Ascending aorta (tissue), 2 donors: ENCODE measurements at places on chromosomes 13 and 19. TPM values are rescaled to one million over a fixed set of nuclear protein-coding genes. Genes with fewer than 3 reads are reported as not detected.

The MAG gene
- total RNA-seq, result not detected

The SIGLEC5 gene
- not detected for total RNA-seq

The MICOS13 gene
- total RNA-seq, result 75.6 TPM

The CD22 gene
- total RNA-seq, result 0.75 TPM

DNA sequence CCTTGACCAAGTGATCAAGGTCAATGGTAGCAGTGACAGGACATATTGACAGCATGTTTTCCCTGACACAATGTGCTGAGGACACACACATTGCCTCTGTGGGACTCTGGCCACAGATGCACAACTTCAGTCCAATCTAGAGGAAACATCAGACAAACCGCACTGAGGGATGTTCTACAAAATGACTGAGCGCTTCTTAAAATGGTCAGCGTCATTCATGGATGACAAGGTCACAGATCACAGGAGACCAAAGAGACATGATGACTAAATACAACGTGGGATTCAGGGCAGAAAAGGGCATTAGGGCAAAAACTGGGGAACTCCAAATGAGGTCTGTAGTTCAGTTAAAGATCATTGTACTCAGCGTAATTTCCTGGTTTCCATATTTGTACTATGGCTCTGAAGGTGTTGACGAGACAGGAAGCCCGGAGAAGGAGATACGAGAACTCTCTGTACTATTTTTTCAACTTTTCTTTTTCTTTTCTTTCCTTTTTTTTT lies 20.6 kb downstream of the PBX4 start:
- no peak for DNase-seq
- no peak overlapping the region for H3K27ac ChIP-seq
- no peaks in the 10 kb centered on the region for H3K27me3 ChIP-seq
- H3K36me3 ChIP-seq, result no peaks in the 10 kb centered on the region

DNA sequence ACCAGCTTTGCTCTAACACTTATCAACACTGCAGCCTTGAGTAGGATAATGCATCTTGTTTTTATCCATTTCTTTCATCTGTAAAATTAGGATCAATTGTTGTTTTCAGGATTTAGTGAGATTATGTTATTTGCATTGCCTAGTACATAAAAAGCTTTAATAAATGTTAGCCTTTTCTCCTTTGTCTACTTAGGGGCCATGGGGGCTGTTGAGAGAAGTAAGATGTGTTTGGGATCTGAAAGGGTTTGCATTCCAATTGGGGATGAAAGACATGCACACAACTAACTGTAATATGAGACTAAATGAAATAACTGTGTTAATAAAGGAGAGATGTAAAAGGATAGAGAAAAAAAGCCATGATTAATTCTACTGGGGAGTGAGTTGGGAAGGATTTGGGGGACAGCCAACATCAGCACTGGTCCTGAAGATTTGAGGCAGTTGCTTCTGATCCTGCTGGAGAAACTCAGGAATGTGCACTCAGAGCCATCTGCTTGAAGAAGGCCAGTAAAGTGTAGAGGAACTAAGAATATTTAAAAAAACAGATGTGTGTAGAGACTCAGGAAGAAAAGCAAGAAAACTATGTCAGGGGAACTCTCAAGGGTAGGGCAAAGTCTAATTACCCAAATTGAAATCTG lies 236.3 kb downstream of the OLFM4 start:
- H3K27me3 ChIP-seq, result no peaks in the 10 kb centered on the region
- no peak overlapping the region for H3K4me3 ChIP-seq

GRCh38 chr19:49297403-49297802 lies 27.6 kb downstream of the SLC6A16 start:
- peaks cover 6% of the 10 kb centered on the region for H3K36me3 ChIP-seq
- no peaks in the 10 kb centered on the region for H3K4me1 ChIP-seq
- H3K4me3 ChIP-seq, result no peak overlapping the region
- no peak for DNase-seq
- H3K27me3 ChIP-seq, result no peaks in the 10 kb centered on the region

- H3K27ac ChIP-seq, result no peak overlapping the region
- H3K4me3 ChIP-seq, result no peak overlapping the region
- no peak for DNase-seq
- H3K27me3 ChIP-seq, result no peaks in the 10 kb centered on the region
These were observed 12.8 kb upstream of the CERS4 start for GRCh38 chr19:8196271-8196927.

DNA sequence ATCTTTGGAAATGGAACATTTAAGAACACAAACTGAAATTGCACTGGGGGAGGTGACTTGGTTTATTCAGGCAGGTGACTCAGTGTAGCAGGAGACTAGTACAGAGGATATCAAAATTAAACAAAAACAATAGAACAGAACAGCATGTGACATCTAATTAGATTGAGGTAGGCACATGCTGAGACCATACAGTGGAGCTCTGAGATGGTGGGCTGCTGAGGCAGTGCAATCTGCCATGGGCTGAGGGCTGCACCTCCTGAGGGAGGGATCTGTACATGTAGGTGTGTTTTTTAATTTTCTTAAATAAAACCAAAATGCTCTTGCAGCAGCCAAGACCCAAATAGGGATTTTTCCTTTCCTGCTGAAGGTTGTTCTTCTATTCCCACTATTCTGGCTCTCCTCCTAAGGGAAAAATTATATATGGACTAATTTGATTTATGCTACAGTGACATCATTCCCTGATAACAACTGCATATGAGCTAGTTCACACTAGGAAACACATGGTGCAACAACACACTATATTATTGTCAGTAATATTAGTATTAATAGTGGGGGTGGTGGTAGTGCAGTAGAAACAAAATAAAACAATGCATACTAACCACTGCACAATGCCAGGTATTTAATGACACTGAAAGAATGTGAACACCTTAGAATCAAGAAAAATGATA lies 48.0 kb downstream of the LNX2 start:
- H3K27ac ChIP-seq, result no peak overlapping the region
- no peak overlapping the region for H3K4me3 ChIP-seq
- H3K27me3 ChIP-seq, result no peaks in the 10 kb centered on the region

GRCh38 chr19:52297601-52298364 lies 814 bp downstream of the ZNF480 start:
- peaks cover 4% of the 10 kb centered on the region for H3K4me1 ChIP-seq
- peak overlapping the region; percentile 94 for H3K27ac ChIP-seq
- H3K36me3 ChIP-seq, result peaks cover 33% of the 10 kb centered on the region
- peak overlapping the region; percentile 84 for H3K4me3 ChIP-seq

DNA sequence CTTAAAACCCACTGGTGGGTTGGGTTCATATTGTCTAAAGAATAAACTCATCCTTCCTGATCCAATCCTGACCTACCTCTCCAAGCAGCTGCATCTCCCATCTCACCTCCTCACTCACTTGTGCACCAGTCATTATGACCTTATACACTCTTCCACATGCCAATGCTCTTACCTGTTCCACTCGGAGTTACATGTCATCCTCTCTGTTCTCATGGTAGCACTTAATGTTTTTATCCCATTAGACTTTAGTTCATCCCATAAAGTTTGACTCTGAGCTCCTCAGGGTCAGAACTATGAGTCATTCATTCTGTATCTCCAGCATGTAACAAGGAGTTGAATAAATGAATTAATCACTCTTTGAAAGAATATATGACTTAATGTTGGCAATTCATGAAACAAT lies 330.2 kb downstream of the KLF12 start:
- no peaks in the 10 kb centered on the region for H3K27me3 ChIP-seq
- no peak overlapping the region for H3K4me3 ChIP-seq
- no peak overlapping the region for H3K27ac ChIP-seq
- DNase-seq, result no peak
- H3K36me3 ChIP-seq, result no peaks in the 10 kb centered on the region
- no peaks in the 10 kb centered on the region for H3K4me1 ChIP-seq

DNA sequence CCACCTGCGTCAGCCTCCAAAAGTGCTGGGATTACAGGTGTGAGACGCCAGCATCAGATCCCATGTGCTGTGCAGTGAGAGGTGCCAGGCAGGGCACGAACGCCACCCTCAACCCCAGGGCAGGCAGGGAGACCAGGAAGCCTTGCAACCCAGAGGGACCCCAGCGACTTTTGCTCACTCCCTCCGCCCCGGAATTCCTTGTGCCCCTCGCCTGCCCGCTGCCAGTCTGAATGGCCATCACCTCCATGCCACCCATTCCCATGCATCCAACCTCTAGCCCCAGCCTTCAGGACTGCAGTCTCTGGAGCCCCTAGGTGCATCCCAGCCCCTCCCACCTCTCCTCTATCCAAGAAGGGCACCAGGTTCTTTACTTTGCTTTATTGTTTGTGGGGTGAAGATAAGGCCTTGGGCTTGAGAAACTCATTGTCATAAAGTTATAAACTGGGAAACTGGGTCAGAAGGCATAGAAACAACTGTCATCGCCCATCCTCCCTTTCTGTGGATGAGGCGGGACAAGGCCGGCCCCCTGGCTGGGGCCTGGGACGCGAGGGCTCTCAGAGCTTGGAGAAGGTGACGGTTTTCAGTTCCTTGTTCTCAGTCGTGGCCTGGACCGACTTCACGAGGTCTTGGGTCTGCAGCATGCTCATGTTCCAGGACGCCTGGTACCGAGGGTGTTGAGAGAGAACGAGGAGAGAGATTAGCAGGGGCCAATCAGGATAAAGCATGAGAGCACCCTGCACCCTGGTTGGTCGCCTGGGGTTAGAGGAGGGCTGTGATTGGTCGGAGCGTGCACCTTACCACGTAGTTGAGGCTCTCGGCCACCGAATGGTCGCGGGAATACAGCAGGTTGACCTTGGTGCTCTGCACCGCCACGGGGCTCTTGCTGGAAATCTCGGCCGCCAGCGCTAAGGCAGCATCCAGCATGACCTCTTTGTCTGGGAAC lies 2.6 kb upstream of the LGALS4 start:
- H3K27ac ChIP-seq, result no peak overlapping the region
- H3K27me3 ChIP-seq, result no peaks in the 10 kb centered on the region
- H3K4me1 ChIP-seq, result no peaks in the 10 kb centered on the region
- H3K36me3 ChIP-seq, result peaks cover 39% of the 10 kb centered on the region
- no peak overlapping the region for H3K4me3 ChIP-seq

DNA sequence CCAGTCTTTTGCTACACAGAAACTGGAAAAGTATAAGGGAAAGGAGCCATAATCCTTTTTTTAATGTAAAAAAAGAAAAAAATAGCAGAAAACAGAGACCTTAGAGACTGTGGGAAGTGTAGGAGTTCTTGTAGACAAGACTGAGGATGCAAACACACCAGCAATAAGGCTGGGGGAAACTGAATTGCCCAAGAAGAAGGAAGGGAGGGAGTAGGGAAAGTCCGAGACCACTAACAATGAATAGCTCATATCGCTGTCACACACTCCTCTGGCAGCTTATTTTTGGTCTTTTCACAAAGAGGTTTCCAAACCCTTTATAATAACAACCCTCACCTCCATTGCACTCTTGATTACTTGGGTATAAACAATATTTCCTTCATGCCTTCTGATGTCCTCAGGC lies 952.0 kb downstream of the SLITRK5 start:
- DNase-seq, result no peak
- no peaks in the 10 kb centered on the region for H3K4me1 ChIP-seq
- no peaks in the 10 kb centered on the region for H3K27me3 ChIP-seq

- no peaks in the 10 kb centered on the region for H3K36me3 ChIP-seq
- no peaks in the 10 kb centered on the region for H3K27me3 ChIP-seq
- H3K27ac ChIP-seq, result no peak overlapping the region
- no peak overlapping the region for H3K4me3 ChIP-seq
These were observed 50.6 kb downstream of the TNFRSF19 start for GRCh38 chr13:23620613-23621315.

DNA sequence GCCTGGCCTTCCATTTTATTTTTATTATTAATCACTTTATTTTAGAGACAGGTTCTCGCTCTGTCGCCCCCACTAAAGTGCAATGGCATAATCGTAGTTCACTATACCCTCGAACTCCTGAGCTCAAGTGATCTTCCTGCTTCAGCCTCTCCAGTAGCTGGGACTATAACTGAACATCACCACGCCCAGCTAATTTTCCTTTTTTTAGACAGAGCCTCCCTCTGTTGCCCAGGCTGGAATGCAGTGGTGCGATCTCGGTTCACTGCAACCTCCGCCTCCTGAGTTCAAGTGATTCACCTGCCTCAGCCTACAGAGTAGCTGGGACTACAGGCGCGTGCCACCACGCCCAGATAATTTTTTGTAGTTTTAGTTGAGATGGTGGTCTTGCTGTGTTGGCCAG lies 6.7 kb upstream of the PAN3 start:
- H3K27me3 ChIP-seq, result no peaks in the 10 kb centered on the region
- H3K36me3 ChIP-seq, result no peaks in the 10 kb centered on the region
- H3K4me3 ChIP-seq, result no peak overlapping the region

DNA sequence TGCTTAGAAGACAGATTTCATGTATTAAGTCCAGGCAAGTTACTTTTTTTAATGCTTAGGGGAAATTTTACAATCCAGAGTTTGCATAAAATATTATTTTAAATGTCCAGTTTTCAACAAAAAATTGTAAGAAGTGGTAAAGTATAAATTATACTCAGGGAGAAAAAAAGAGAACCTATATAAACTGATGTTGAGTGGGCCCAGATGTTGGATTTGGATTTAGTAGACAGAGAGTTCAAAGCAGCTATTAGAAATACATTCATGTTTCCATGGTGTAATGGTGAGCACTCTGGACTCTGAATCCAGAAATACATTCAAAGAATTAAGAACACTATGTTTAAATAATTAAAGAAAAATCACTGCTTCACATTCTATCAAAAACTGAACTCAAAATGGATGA lies 349.9 kb upstream of the ZNF507 start:
- no peaks in the 10 kb centered on the region for H3K36me3 ChIP-seq
- H3K27ac ChIP-seq, result no peak overlapping the region
- H3K4me3 ChIP-seq, result no peak overlapping the region
- no peaks in the 10 kb centered on the region for H3K4me1 ChIP-seq
- DNase-seq, result no peak

GRCh38 chr13:75326173-75327134 lies 155.5 kb downstream of the TBC1D4 start:
- no peak for DNase-seq
- H3K27ac ChIP-seq, result no peak overlapping the region
- H3K4me3 ChIP-seq, result peak overlapping the region; percentile 36
- no peaks in the 10 kb centered on the region for H3K27me3 ChIP-seq
- no peaks in the 10 kb centered on the region for H3K36me3 ChIP-seq

GRCh38 chr19:53597023-53597422 lies 34.8 kb upstream of the DPRX start:
- no peaks in the 10 kb centered on the region for H3K4me1 ChIP-seq
- DNase-seq, result no peak
- H3K27me3 ChIP-seq, result no peaks in the 10 kb centered on the region
- no peaks in the 10 kb centered on the region for H3K36me3 ChIP-seq
- no peak overlapping the region for H3K4me3 ChIP-seq
- no peak overlapping the region for H3K27ac ChIP-seq

- H3K27ac ChIP-seq, result no peak overlapping the region
- no peak overlapping the region for H3K4me3 ChIP-seq
- H3K36me3 ChIP-seq, result no peaks in the 10 kb centered on the region
These were observed 18.1 kb downstream of the NALCN start for GRCh38 chr13:101398191-101398590.

DNA sequence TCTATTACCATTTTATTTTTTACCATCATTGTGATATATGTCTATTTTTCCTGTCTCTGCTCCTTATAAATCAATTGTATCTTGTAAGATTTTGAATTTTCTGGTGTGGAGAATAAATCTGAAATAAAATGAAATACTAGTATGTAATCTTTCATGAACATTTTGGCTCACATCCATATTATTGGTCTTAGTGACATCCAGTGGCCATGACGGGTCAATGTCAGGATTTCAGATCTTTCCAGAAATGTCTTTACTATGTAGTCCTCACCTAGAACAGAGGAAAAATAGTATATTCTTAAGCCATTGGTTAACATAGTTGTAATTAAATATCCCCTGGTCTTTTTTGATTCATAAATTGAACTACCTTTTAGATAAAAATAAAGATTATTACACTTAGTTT lies 109.8 kb upstream of the GPC6 start:
- H3K4me1 ChIP-seq, result no peaks in the 10 kb centered on the region
- H3K27me3 ChIP-seq, result no peaks in the 10 kb centered on the region
- H3K36me3 ChIP-seq, result no peaks in the 10 kb centered on the region
- no peak overlapping the region for H3K27ac ChIP-seq
- no peak for DNase-seq
